ENCODE measurements at places on chromosomes 2 and 18.

- DNase-seq, result no peak
Measured at GRCh38 chr2:21195326-21195725, 71.6 kb downstream of the TDRD15 start.

DNA sequence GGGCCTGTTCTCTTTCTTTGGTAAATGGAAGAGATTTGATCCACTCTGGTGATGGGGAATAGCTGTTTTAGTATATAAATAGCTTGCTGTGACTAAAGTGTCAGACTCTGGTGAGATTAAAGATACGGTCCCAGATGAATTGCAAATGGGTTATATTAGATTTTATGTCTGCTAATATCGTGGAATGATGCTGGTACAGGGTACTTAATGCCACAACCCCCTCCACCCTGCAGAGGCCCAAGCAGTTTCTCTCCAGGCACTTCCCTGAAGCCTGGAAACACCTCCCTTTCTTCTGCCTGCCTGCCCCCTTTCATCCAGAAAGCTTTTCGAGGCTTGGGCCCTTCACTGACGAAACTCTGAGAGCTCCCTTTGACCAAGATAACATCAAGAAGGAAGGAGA is 21.4 kb upstream of the RFX8 start:
- DNase-seq, result no peak

DNA sequence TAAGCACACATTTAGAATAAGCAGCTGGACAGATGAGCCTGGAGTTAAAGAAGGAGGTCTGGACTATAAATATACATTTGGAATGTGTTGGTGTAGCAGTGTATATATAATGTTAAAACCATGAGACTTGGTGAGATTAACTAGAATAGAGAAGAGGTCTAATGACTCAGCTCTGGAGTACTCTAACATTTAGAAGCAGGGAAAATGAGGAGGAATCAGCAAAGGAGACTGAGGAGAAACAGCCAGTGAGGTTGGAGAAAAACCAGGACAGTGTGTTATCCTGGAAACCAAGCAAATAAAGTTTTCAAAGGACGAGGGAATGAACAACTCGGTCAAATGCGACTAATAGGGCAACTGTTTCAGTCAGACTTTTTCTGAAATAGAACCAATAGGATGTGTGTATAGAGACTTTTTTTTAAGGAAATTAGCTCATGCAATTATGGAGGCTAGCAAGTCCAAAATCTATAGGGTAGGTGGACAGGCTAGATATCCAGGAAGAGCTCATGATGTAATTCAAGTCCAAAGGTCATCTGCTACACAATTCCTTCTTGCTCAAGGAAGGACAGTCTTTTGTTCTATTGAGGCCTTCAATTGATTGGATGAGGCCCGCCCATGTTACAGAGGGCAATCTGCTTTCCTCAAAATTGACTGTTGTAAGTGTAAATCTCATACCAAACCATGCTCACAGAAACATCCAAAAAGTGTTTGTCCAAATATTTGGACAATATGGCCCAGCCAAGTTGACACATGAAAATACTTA is 10.8 kb upstream of the SESTD1 start:
- DNase-seq, result no peak

DNA sequence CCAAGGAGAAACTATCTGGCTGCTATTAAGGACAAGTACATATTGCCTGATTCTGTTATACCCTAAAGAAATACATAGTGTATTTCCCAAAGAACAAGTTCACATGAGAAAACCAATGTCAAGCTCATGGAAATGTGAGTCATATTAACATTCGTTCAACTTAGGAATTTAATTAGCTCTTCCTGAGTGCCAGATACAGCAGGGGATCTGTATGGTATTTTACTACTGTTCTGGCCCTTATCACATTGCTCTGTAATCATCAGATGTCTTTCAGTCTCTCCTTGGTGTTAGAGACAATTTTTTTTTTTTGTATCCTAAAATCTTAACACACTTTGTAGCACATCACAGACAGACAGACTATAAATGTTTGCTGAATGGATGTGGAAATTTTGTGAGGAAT is 395.0 kb upstream of the CRIM1 start:
- no peak for DNase-seq

DNA sequence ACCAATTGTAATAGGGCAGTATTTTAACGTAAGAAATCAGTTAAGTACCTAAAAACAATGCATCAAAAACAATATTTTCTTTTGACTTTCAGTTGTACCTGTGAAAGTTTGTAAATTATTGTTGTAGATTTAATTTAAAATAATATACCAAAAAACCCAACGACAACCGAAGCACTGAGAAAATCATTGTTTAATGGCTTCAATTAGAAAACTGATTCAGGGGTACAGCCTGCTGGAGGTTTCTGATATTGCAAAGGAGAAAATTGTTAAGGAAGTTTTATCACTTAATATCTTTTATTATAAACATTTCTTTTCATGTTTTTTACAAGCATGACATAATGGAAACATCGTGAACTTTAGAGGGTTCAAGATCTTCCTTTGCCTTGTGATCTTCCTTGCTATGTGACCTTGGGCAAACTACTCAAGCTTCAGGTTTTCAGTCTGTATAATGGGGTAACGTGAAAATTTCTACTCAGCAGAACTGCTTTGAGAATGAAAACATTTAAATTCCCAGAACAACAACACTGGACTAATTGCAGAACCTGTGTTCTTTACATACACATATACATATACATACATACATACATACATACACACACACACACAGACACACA is 76.3 kb upstream of the GLS start:
- DNase-seq, result no peak

DNA sequence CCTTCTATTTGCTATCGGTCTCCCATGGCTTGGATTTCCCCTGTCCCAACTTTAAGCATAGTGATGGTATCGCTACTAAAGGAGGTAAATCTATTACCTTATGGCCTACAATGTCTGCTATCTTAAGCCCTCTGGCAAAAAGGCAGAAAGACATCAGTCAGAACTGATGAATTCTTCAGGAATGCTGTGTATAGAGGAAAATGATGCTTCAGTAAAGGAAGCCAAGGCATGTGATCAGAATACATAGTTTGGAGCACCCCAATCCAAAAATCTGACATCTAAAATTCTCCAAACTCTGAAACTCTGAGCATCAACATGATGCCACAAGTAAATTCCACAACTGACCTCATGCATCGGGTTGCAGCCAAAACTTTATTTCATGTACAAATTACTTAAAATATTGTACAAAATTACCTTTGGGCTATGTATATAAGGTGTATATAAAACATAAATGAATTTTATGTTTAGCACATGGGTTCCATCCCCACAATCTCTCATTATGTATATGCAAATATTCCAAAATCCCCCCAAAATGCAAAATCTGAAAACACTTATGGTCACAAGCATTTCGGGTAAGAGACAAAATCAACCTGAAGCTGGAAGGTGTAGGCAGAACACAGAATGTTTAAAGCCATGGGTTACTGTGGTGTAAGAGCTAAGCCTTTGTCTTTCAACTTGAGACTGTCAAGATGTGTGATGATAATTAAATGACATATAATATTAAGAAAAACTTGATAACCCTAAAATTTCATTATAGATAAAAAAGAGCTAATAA is 66.2 kb downstream of the CUL3 start:
- DNase-seq, result no peak
